Stimulated activated CD8-positive, alpha-beta memory T cell treated with anti-CD3 and anti-CD28 coated beads, Interleukin-12 subunit alpha, Interleukin-12 subunit beta, amount 100 ng/mL, for 1 hour (primary cell): ENCODE measurements at places on chromosomes 5 and 9.
A peak's percentile ranks its signal among the peaks of the same experiment; 100 is the strongest.

DNA sequence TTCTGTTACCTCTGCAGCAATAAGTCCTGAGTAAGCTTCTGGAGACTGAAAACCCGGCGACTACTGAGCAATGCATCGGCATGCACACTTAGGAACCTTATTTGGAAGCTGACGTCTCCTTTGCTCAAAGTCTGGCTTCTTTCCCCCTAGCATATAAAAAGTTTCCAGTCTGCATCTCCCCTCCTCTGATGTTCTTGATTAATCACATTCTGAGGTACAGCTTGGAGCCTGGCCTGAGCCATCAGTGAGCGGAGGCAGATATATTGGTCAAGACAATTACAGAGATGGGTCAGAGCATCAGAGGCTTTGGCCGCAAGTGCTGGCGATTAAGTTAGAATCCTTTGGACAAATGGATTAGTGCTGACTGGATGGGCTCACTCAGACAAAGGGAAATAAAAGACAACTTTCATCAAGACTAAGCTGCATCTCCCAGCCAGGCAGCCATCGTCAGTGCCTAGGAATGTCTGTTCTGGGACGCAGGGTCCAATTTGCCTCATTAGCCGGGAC is 140.7 kb downstream of the MTX3 start:
- DNase-seq, result no peak

DNA sequence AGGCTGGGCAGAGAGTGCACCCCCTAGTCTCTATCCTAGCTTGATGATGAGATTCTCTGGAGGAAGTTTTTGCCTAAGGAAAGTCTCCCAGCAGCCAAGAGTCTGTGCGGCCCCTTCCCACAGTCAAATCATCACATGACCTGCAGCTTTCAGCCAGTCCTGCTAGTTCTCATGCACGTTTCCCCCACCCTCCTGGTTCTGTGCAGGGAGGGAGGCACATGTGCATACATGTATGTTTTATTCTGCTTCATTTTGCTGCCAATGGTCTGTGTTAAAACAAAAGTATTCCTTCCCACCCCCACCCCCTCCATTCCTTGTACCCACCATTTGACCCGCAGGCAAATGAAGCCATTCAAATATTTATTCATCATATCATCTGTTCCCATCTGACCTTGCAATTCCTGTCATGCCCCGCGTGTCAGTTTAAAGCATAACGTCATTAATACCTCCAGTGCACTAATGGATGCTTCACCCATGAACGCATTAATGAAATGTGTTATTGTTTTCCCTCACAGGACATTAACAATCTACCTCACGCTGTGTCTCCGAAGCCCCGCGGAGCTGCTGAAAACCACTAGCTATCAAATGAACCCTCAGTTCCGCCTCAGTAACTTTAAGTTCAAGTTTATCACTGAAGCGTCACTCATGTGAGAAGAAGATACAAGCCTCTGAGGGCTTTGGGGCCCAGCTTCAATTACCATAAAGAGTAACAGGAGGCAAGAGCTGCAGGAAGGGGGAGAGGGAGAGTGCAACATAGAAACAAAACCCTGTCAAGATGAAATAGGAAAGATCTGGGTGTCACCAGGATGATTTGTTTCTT is 139.6 kb downstream of the RASEF start:
- DNase-seq, result no peak

- DNase-seq, result no peak
Measured at GRCh38 chr9:35294556-35294955, 132.7 kb downstream of the UNC13B start.

DNA sequence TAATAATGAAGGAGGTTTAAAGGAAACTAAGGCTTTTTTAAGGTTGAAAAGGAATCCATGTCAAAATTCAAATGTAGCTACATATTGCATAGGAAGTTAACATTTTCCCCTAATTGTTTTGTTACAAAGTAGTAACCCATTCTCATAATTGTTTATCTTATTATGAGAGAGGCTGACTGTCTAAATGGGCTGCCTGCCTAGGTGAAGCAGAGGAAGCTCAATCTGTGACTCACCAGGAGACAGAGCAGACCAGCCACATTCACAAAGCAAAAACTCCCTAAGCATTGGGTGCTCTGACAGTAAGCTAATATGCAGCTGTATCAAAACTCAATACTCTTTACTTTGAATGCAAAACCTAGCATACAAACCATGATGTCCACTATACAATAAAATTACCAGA is 208.5 kb downstream of the ROR2 start:
- DNase-seq, result no peak

GRCh38 chr5:165579911-165580310 is 2074.5 kb downstream of the MAT2B start:
- DNase-seq, result no peak

DNA sequence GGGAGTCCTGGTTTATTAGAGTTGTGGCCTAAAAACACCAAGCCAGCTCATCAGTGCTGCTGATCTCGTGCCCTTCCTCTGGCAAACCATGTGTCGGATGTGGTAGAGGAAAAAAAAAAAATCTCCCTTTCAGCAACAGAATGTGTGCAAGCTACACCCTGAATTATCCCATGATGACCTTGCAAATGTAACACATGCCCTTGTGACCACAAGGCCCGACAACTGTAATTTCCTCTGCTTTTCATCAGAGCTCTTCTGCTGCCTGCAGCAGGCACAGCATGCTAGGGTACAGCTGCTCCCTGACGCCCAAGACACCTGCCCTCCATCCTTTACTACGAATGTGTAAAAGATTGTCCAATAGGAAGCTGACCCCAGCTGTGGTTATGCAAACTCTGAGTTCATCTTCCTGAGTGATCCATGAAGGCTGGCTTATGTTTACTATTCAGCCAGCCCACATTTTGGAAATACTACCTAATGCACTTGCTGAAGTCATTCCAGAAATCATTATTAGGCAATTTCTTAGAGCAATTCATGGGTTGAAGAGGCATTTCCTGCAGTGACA is 14.6 kb upstream of the BNC2 start:
- DNase-seq, result no peak

DNA sequence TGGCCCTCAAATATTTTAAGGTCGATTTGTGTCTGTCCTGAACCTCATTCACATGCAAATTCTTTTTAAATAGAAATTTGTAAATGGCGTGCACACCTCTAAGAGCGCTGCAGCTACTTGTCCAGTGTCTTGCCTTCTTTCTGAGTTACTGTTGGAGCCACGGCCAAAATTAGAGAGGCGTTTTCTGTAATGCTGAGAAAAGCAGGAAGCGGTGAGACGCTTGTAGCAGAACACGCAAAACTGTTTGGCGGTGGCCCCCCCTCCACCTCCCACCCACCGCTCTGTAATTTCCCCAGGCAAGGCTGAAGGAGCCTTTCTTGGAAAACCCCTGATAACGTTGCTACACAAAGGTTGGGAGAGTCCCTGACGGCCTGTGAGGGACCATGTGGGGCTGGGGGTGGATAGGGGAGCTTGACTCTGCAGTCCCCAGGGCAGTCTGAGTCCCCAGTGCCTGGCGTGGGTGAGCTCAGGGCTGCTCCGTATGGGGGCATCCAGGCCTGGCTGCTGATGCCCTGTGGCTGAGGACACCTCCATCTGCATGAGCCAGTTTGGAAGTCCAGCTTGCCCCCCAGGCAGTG is 96.5 kb downstream of the GADD45G start:
- DNase-seq, result peak; percentile 15

DNA sequence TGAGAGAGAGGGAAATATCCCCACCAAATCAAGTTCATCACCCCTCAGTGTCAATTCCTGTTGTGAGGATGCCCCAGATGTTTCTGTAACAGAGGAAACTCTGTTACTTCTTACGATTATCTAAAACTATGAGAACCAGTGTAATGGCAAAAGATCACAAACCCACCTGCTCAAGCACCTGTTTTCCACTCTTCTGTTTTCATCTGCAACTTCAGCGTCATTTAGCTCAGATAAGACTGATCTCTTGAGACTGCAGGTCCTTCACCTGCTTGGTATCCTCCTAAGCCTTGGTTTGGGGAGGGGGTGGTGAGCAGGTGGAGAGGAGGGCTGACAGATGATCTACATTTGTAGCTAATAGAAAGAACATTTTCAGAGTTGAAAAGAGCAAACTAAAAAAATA is 229.3 kb downstream of the SLF1 start:
- no peak for DNase-seq

- DNase-seq, result no peak
Measured at GRCh38 chr5:60366489-60366888, 333.5 kb downstream of the DEPDC1B start.

DNA sequence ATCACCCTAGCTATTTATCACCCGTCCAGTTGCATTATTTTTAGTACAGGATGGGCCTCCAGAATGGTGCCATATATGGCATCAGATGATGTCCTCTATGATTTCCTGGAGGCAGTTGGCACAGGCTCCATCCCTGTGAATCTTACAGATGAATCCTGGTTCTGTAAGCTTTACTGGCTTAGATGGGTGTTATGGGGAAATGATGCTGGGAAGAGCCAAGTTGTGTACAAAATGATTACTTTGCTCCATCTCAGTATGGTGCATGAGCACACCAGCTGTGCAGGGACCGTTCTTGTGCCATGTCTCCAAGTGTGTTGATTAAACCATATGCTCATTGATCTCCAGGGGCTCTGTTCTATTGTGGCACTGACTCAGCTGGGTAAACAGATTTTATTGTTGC is 755.7 kb downstream of the TLR4 start:
- no peak for DNase-seq

DNA sequence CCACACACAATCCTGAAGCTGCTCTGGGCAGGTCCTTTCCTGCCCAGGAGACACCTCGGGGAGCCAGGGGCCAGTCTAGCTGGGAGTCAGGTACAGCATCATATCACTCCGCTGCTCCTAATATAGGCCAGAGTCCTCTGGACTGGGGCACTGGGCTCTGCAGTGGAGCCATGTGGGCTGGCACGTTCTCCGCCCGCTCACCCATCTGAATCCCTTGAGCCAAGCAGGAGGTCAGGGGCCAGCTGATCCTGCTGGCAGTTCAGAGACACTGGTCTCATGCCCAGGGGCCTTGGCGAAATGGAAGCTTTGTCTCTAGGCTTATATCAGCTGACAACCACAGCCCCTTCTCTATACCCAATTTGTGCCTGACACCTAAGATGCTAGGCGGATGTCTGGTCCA is 9.3 kb upstream of the CORO2A start:
- DNase-seq, result no peak

- no peak for DNase-seq
Measured at GRCh38 chr5:90602681-90603080, 44.1 kb downstream of the ADGRV1 start.

DNA sequence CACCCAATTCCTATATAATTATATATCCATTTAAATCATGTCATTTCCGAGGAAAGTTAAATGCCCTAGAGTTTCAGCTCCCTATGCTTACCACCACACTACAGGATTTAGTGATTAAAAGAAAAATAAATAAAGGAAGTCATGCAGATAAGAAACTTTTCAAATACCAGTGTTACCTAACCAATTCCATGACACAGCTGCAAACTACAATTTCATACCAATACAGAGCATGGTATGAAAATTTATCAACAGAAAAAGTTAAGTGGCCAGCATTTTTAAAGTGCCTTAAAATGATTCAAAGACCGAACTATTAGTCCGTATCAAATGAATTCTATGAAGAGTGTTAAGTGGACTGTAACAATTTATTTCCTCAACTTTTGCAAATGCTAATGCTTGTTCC is 35.9 kb downstream of the CEP120 start:
- DNase-seq, result no peak

- no peak for DNase-seq
Measured at GRCh38 chr5:104095527-104095926, 532.9 kb upstream of the NUDT12 start.

GRCh38 chr9:34456746-34457145 is 1.6 kb downstream of the FAM219A start:
- no peak for DNase-seq

- DNase-seq, result no peak
Measured at GRCh38 chr9:27714388-27714787, 141.1 kb upstream of the C9orf72 start.

DNA sequence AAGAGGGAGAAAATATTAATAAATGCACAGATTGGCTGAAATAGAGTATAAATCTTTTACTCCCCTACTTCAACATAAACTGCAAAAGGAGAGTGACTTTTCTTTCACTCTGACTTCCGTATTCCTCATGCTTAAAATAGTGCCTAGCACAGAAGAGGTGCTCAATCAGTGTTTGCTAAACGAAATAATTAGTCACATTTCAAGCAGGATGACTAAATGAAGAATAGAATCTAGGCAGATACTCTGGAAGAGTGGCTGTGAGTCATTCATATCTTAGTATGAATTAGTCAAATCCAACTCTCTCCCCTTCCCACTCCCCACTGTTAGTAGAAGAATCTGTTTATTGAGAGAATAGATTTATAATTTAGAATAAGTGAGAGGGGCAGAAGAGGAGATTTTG is 4.8 kb downstream of the CD274 start:
- no peak for DNase-seq

DNA sequence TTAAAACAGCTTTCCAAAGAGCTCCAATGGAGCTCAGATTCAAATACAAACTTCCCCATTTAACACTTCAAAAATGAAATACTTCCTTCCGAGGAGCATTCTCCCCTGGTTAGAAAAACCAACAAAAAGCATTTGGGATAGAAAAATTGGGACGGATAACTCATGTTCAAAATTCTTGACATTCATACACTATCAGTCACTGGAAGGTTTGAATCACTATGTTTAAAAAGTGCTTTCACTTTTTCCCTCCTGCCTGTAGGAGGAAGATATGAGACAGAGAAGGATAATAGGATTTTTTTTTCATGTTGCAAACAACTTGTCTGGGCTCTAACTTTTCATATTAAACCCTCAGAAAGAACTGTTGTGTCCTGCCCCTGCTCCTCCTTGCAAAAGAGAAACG is 412.0 kb downstream of the ACTL7B start:
- DNase-seq, result no peak

DNA sequence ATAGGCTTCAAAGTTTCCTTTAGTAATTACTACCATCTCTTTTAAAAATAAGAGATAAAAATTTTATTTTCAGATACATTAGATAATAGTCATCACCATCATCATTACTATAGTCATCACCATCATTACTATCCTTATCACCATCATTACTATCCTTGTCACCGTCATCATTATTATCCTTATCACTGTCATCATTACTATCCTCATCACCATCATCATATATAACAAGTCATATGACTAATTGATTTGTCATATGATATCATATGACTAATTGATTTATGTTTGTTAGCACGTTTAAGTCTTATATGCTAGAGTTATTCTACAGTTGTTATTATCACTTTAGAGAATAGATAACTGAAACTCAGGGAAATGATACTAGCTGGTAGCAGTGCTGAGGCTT is 382.1 kb upstream of the CDH18 start:
- no peak for DNase-seq

- no peak for DNase-seq
Measured at GRCh38 chr9:110156416-110156815, 51.5 kb downstream of the C9orf152 start.
